ENCODE measurements at places on chromosomes 13 and 19.

DNA sequence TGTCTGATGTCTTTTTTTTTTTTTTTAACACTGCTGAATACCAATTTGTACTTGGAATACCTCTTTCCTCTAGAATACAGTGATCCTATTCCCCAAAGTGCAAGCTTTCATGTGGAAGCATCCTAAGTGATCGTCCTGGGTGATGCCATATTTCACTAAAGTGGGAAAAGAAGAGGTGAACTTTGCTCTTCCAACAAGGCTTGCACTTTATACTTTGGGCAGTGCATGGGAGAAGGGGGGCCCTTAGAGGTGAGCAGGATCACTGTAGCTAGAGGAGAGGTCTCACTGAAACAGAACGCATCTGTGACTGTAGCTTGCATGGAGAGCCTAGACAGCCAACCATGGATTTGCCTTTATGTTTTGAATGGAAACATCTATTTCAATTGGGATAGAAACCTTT is 173.8 kb downstream of the STK24 start:
- DNase-seq, result no peak
- H3K4me3 ChIP-seq, result no peak overlapping the region
- H3K27me3 ChIP-seq, result no peaks in the 10 kb centered on the region
- no peaks in the 10 kb centered on the region for H3K36me3 ChIP-seq
- H3K27ac ChIP-seq, result no peak overlapping the region
- peaks cover 13% of the 10 kb centered on the region for H3K4me1 ChIP-seq

DNA sequence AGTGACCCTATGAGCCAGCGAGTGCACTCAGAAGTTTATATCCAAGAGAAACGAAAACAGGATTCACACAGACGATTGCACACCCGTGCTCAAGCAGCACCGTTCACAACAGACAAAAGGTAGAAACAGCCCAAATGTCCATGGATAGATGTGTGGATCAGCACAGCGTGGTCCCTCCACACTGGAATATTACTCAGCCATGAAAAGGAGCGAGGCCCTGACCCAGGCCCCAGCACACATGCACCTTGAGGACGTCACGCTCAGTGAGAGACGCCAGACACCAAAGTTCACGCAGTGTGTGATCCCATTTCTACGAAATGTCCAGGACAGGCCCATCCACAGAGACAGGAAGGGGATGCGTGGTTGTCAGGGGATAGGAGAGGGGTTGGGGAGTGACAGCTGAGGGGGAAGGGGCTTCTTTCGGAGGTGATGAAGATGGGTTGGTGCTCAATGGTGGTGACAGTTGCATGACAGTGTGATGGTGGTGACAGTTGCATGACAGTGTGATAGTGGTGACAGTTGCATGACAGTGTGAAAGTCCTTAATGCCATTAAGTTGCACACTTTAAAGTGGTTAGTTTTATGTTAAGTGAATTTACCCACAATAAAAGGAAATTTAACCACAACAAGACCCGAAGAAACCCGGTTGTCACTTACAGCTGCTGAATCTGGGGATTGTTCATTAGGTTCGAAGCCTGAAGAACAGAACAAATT is 18.9 kb upstream of the SLC39A3 start:
- no peaks in the 10 kb centered on the region for H3K4me1 ChIP-seq
- DNase-seq, result no peak
- no peak overlapping the region for H3K4me3 ChIP-seq
- H3K36me3 ChIP-seq, result peaks cover 83% of the 10 kb centered on the region
- no peaks in the 10 kb centered on the region for H3K27me3 ChIP-seq
- H3K27ac ChIP-seq, result no peak overlapping the region

GRCh38 chr13:101017123-101017872 is 342.7 kb upstream of the TMTC4 start:
- no peak overlapping the region for H3K27ac ChIP-seq
- no peak for DNase-seq
- H3K4me1 ChIP-seq, result no peaks in the 10 kb centered on the region
- H3K36me3 ChIP-seq, result no peaks in the 10 kb centered on the region

DNA sequence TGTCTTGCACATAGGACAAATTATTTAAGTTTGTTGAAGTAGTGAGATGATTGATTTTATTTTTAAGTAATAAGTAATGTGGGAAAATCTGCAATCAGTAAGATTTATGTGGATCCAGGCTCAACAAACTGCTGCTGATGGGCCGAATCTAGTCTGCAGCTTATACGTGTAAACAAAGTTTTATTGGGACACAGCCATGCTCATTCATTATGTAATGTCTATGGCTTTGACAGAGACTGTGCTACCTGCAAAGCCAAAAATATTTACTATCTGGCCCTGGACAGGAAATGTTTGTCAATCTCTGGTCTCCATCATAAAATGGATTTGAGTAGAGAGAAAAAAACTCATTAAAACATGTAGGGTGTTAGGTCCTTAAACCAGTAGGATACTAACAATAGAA is 728.0 kb downstream of the GPC5 start:
- H3K36me3 ChIP-seq, result no peaks in the 10 kb centered on the region
- no peak overlapping the region for H3K27ac ChIP-seq
- DNase-seq, result no peak
- no peaks in the 10 kb centered on the region for H3K4me1 ChIP-seq

GRCh38 chr13:102138635-102139190 is 263.1 kb downstream of the FGF14 start:
- no peak for DNase-seq
- no peaks in the 10 kb centered on the region for H3K27me3 ChIP-seq
- H3K4me3 ChIP-seq, result no peak overlapping the region
- no peaks in the 10 kb centered on the region for H3K4me1 ChIP-seq
- H3K36me3 ChIP-seq, result no peaks in the 10 kb centered on the region

- peaks cover 43% of the 10 kb centered on the region for H3K4me1 ChIP-seq
- H3K36me3 ChIP-seq, result peaks cover 10% of the 10 kb centered on the region
- H3K27ac ChIP-seq, result no peak overlapping the region
- peaks cover 8% of the 10 kb centered on the region for H3K27me3 ChIP-seq
- DNase-seq, result no peak
Observed at GRCh38 chr19:17944301-17944700, 11.5 kb downstream of the CCDC124 start.

GRCh38 chr13:90270226-90270625 is 1077.3 kb upstream of the MIR17HG start:
- DNase-seq, result no peak
- H3K4me1 ChIP-seq, result no peaks in the 10 kb centered on the region
- no peaks in the 10 kb centered on the region for H3K27me3 ChIP-seq

DNA sequence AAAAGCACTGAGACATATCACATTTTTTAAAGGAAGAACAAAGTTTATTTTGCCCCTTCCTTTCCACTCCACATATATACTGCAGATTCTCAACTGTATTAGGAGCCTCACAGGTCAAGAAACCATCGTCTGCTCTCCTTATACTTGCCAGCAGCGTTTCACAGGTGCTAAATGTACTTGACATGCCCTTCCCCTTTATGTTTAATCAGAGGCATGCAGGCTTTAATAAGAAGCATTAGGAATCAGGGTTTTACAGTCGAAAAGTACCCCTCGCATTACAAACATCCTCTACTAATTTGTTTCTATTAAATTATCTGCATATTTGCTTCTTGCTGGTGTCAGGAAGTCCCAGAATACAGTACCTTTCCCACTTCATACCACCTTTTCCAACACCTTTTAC is 3.7 kb upstream of the RAP2A start:
- H3K27ac ChIP-seq, result no peak overlapping the region
- no peak for DNase-seq
- H3K27me3 ChIP-seq, result no peaks in the 10 kb centered on the region
- H3K36me3 ChIP-seq, result no peaks in the 10 kb centered on the region

DNA sequence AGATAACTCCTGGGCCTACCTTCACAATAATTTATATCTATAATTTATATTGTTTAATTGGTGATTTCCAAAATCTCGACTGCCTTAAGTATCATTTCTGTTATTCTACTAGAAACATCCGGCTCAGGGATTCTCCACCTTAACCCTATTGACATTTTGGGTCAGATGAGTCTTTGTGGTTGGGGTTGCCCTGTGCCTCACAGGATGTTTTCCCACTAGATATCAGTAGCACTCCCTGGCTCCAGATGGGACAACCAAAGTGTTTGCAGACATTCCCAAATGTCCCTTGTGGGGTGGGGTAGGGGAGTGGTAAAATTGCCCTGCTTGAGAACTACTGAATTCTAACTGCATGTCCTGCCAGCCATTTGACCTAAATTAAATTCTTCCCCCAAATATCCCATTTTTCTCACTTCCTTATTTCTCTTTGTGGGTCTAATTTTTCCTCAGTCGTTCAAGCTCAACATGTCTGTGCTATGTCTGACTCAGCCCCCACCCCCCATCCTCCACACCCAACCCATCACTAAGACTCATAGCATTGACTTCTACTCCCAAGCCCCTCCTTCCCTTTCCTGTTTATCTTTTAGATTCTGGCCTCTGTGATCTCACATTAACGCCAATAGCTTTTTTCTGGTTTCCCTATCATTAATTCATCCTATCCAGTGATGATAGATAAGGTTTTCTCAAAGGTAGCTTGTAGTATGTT is 545.1 kb downstream of the EFNB2 start:
- H3K36me3 ChIP-seq, result no peaks in the 10 kb centered on the region
- H3K4me3 ChIP-seq, result no peak overlapping the region
- no peak for DNase-seq
- no peaks in the 10 kb centered on the region for H3K27me3 ChIP-seq
- H3K4me1 ChIP-seq, result peaks cover 9% of the 10 kb centered on the region

- no peaks in the 10 kb centered on the region for H3K4me1 ChIP-seq
- H3K27ac ChIP-seq, result no peak overlapping the region
- no peak for DNase-seq
- H3K36me3 ChIP-seq, result no peaks in the 10 kb centered on the region
- H3K4me3 ChIP-seq, result no peak overlapping the region
Observed at GRCh38 chr13:78784014-78784750, 125.2 kb upstream of the OBI1 start.

DNA sequence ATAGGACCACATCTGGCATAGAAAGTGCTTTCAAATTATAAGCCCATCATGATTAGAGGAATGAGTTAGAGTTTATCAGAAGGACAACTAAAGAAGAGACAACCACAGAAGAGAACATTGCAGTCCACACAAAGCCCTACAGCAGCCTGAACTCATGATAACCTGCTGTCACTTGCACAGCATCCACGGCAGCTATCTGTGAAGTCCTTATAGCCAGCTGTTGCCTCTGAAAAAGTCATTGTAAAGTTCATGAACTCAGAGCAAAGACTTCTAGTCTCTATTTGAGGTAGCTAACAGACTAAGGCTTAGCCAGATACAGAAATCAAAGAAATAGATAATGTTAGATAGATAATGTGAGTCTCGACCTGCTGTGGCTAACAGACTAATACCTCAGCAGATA is 450.0 kb downstream of the KLF5 start:
- no peak overlapping the region for H3K4me3 ChIP-seq
- H3K27ac ChIP-seq, result no peak overlapping the region
- no peaks in the 10 kb centered on the region for H3K27me3 ChIP-seq
- no peaks in the 10 kb centered on the region for H3K4me1 ChIP-seq
- DNase-seq, result no peak

DNA sequence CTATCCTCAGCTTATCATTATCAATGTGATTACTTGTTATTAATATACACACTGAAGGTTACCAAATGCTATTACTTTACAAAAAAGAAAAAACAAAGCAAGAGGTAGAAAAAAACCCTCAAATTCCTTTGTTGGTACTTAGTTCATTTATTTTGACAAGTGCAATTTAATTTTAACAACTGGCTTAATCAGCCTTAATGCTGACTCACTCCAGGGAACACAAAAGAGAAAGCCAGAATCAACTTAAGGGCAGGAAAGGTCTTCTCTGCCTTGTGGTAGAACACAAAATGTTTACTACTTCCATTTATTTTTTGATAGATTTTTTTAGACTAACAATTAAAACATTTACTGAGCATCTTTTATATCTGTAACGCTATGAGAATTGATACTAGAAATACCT is 417.1 kb downstream of the PCDH17 start:
- H3K36me3 ChIP-seq, result no peaks in the 10 kb centered on the region
- no peaks in the 10 kb centered on the region for H3K27me3 ChIP-seq
- DNase-seq, result no peak
- no peaks in the 10 kb centered on the region for H3K4me1 ChIP-seq
- no peak overlapping the region for H3K27ac ChIP-seq

DNA sequence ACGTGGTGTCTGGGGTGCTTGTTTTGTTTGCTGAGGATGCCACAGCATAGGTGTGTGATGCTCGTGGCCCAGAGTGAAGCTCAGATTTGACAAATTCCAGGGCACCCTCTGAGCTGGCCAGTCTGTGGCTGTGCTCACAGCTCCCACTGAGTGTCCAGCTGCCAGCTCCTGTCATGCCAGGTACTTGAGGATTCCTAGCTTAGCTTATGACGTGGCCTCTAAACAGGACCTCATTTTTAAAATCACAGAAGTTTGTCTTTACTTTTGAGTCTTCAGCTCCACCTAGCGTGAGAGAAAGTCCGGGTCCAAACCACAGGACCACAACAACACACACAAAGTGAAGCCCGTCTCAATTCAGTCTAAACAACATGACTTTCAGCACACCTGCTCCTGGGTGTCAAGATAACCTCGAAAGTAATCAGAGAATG is 117.3 kb downstream of the RAB20 start:
- H3K36me3 ChIP-seq, result peaks cover 7% of the 10 kb centered on the region
- H3K4me1 ChIP-seq, result no peaks in the 10 kb centered on the region
- H3K27ac ChIP-seq, result no peak overlapping the region
- H3K27me3 ChIP-seq, result no peaks in the 10 kb centered on the region
- no peak overlapping the region for H3K4me3 ChIP-seq

DNA sequence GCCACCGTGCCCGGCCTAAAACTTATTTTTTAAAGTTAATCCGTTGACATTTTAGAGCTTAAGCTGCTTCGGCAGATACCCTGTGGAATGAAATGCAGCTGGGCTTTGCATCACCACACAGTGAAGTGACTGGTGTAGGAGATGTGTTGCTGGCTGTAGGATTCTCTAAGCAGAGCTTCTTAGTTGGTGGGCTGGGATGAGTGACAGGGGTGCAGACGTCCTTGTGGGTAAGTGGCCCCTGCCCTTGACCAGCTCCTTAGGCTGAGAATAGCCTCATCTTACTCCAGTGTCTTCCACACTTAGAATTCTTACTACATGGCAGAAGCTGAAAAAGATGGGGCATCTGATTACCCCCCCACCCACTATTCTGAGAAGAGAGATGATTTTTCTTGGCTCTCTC is 11.6 kb downstream of the GATAD2A start:
- H3K4me1 ChIP-seq, result peaks cover 29% of the 10 kb centered on the region
- no peak overlapping the region for H3K4me3 ChIP-seq
- H3K36me3 ChIP-seq, result no peaks in the 10 kb centered on the region
- DNase-seq, result no peak
- no peaks in the 10 kb centered on the region for H3K27me3 ChIP-seq

GRCh38 chr13:30158774-30159445 is 148.4 kb downstream of the KATNAL1 start:
- H3K4me3 ChIP-seq, result no peak overlapping the region
- peaks cover 2% of the 10 kb centered on the region for H3K27me3 ChIP-seq
- H3K36me3 ChIP-seq, result no peaks in the 10 kb centered on the region
- DNase-seq, result no peak
- no peaks in the 10 kb centered on the region for H3K4me1 ChIP-seq
- H3K27ac ChIP-seq, result no peak overlapping the region

GRCh38 chr13:108681986-108682575 is 52.7 kb downstream of the MYO16 start:
- H3K27ac ChIP-seq, result no peak overlapping the region
- DNase-seq, result no peak
- no peak overlapping the region for H3K4me3 ChIP-seq
- H3K36me3 ChIP-seq, result no peaks in the 10 kb centered on the region

All from suprapubic skin (tissue), 4 donors.